Activated naive CD4-positive, alpha-beta T cell treated with anti-CD3 and anti-CD28 coated beads, Interleukin-2, amount 50 U/mL, for 72 hours (primary cell): ENCODE measurements at places on chromosomes 12 and 14. TPM values are rescaled to one million over a fixed set of nuclear protein-coding genes. Genes with fewer than 3 reads are reported as not detected.
A peak's percentile ranks its signal among the peaks of the same experiment; 100 is the strongest.

GRCh38 chr14:67680941-67681340 lies 6.5 kb upstream of the VTI1B start:
- DNase-seq = no peak

- no peak for DNase-seq
These were observed 693 bp upstream of the RIMKLB start for GRCh38 chr12:8697120-8697475.

DNA sequence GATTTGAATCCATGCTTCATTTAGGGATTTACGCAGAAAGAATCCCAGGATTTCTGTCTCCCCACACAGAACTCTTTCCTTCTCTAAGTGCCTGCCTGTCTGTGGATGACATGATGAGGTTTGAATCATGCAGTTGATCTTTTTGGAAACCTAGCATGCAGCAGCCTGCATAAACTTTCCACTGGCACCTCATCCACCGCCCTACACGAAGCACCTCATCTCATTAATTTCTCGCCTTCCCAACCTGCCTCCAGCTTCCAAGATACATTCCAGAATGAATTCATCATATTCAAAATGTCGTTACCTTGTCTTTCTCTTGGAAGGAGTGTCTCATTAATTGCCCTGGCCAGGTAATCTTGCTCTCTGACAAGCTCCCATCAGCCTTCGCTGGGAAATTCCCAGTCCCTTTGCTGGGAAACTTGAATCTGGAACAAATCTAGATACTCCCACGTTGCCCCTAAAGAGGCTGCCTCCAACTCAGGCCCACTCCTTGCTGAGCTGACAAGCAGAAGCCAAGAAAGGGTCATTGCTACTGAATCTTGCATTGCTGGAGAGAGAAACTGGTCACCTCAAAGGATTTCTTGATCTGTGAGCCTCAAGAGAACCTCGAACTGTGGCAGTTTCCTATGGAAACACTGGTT lies 48.2 kb downstream of the SERPINA3 start:
- DNase-seq = no peak

GRCh38 chr12:12735301-12735700 lies 18.1 kb downstream of the CDKN1B start:
- DNase-seq = no peak

GRCh38 chr14:68979021-68979721 lies at the start of gene ACTN1:
ACTN1 (minus strand) TSS chr14:68979302; CDS start chr14:68979056, 246 bp downstream.
- DNase-seq = peak; percentile 73

Gene TAS2R30
- 2.9 TPM for total RNA-seq

Gene WSB2
- total RNA-seq = 39.7 TPM

Gene TMEM132C
- not detected for total RNA-seq

Gene HOXC13
- not detected for total RNA-seq

Gene GRIP1
- 0.82 TPM for total RNA-seq

Gene MMP14
- 2.2 TPM for total RNA-seq
